A172 (cell line): ENCODE measurements at places on chromosomes 2 and 18.

DNA sequence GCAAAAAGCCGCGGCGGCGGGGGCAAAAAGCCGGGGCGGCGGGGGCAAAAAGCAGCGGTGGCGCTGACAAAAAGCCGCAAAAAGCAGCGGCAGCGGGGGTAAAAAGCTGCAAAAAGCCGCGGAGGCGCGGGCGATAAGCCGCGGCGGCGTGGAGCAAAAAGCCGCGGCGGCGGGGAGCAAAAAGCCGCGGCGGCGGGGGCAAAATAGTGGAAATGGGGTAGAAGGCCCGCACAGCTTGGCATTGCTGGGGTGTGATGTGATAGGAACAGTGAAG, 450.1 kb downstream of the ANKRD30B start:
- DNase-seq = no peak

GRCh38 chr18:76380791-76381405, 114.1 kb downstream of the ZNF516 start:
- DNase-seq = no peak

GRCh38 chr18:58055890-58056558, 12.0 kb downstream of the NEDD4L start:
- no peak for DNase-seq

DNA sequence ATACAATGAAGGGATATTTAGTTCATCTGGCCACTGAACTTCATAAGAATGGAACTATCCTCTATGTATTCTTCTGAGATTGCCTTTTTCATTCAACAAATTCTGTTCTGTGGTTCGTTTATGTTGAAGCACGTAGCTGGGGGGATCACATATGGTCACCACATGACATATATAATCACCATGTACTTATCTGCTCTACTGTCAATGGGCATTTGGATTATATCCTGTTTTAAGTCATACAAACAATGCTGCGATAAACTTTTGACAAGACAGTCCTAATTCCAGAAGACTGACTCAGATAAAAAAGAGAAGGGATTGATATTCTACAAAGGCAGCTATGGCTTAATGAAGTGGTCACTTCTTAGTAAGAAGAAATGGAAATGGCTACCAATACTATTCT, 116.0 kb upstream of the CCDC195 start:
- DNase-seq = no peak

GRCh38 chr2:39608263-39608575, 57.5 kb upstream of the TMEM178A start:
- no peak for DNase-seq

GRCh38 chr2:31997653-31998052, 13.2 kb downstream of the MEMO1 start:
- no peak for DNase-seq
